ENCODE measurements at places on chromosomes 4 and X.

DNA sequence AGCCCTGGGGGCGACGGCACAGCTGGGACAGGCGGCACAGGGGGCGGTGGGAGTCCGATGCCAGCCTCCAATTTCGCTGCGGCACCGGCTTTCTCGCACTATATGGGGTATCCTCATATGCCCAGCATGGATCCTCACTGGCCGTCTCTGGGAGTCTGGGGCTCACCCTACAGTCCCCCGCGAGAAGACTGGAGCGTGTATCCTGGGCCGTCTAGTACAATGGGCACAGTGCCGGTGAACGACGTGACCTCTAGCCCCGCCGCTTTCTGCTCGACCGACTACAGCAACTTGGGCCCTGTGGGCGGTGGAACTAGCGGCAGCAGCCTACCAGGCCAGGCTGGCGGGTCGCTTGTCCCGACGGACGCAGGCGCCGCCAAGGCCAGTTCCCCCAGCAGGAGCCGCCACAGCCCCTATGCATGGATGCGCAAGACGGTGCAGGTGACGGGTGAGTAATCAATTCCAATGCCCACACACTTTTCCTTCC lies 500 bp downstream of the CDX4 start:
- no peak for DNase-seq

- no peak for DNase-seq
These were observed 134.1 kb downstream of the COX18 start for GRCh38 chr4:72935462-72935861.

DNA sequence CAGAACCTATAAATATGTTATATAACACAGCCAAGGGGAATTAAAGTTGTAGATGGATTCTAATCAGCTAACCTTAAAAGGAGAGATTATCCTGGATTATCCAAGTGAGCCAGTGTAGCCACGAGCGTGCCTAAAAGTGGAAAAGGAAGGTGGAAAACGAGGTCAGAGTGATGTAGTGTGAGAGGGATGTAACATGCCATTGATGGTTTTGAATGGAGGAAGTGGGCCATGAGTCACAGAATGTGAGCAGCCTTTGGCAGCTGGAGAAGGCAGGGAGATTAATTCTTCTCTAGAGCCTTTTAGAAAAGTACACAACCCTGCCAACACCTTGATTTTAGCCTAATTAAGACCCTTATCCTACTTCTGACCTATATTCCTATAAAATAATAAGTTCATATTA lies 149.1 kb downstream of the SLC39A8 start:
- DNase-seq, result no peak

- DNase-seq, result no peak
These were observed 1527.3 kb downstream of the TECRL start for GRCh38 chr4:62881901-62882300.

All from activated T-helper 1 cell treated with Interleukin-2 at 50 U/mL for 16 hours (primary cell).